NCI-H2171 treated with DMSO at 0.1 percent for 48 hours (cell line): ENCODE measurements at places on chromosomes 1 and 21.

GRCh38 chr1:78617615-78618026 lies 2.6 kb upstream of the IFI44L start:
- DNase-seq = peak; percentile 54

GRCh38 chr1:190068304-190068703 lies 409.4 kb downstream of the BRINP3 start:
- DNase-seq = no peak

GRCh38 chr1:248807067-248807737 lies 18.5 kb downstream of the SH3BP5L start:
- DNase-seq = peak; percentile 3

- DNase-seq = no peak
Measured at GRCh38 chr1:199089393-199090122, 450.7 kb downstream of the PTPRC start.

DNA sequence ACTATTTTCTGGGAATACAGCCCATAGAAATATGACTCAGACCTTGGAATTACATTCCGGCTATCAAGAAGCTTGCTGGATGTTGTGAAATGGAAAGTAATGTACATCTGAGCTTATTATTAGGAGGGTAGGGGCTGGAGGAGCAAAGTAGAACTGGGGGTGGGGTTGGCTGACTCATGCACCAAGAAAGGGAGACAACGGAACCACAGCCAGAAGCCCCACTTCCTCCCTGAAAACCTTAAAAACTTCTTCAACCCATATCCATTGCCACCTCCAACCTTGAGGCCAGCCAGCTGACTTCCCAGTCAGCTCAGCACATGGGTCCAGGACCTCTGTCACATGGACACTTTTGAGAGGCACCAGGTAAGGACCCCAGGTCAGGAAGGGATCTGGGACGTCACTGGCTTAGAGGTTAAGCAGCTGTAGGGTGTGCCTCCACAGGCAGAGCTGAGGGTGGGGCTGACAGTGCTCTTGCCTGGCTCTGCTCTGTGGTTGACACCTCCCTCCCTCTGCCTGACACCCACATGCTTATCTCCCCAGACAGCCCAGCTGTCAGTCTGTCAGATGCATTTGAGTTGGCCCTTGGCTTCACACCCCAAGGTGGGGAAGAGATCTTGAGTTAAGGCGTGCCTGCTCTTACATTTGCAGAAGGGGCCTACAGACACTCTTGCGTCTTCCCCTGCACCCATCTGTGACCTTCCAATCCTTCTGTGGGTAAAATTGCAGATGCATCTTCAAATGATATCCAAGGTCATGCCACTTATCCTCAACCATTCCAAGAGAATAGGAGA lies 5.7 kb upstream of the ZNF683 start:
- no peak for DNase-seq

DNA sequence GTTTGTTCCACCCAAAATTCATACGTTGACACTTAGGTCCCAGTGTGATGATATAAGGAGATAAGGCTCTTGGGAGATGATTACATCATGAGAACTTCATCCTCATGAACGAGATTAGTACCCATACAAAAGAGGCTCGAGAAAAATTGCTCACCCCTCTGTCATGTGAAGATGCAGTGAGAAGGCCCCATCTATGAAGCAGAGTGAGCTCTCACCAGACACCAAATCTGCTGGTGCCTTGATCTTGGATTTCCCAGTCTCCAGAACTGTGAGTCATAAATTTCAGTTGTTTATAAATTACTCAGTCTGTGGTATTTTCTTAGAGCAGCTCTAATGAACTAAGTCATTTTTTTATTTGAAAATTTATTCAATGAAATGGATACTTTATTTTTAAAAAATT lies 42.6 kb upstream of the USP25 start:
- DNase-seq = no peak

DNA sequence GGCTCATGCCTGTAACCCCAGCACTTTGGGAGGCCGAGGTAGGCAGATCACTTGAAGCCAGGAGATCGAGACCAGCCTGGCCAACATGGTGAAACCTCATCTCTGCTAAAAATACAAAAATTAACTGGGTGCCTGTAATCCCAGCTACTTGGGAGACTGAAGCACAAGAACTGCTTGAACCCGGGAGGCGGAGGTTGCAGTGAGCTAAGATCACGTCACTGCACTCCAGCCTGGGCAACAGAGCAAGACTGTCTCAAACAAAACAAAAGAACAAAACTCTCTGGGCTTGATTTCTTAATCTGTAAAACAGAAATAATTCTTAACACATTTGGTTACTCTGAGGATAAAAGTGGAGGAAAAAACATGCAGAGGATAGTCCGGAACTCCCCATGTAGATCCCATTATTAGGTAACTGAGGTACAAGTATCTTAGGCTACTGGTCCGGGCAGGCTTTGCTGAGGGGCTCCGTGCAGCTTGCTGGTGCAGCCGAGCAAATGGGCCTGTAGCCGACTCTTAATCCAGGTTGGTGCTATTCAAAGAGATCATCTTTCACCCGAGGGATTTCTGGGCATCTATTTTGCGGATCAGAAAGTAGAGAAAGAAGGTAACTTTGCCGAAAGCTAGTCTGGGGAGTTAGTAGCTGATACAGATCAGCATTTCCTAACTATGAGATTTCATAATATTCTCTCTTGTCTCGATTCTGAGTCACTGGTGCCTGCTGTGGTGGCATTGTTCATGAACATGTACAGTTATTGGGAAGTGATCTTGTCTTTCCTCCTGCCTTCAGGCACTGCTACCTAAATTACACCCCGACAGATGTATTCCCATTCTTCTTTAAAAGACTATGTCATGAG lies 56.8 kb downstream of the NFIA start:
- peak; percentile 79 for DNase-seq

GRCh38 chr21:17446737-17447136 lies 66.1 kb upstream of the CXADR start:
- DNase-seq = no peak

- DNase-seq = no peak
Measured at GRCh38 chr1:208268541-208269337, 24.6 kb upstream of the PLXNA2 start.

DNA sequence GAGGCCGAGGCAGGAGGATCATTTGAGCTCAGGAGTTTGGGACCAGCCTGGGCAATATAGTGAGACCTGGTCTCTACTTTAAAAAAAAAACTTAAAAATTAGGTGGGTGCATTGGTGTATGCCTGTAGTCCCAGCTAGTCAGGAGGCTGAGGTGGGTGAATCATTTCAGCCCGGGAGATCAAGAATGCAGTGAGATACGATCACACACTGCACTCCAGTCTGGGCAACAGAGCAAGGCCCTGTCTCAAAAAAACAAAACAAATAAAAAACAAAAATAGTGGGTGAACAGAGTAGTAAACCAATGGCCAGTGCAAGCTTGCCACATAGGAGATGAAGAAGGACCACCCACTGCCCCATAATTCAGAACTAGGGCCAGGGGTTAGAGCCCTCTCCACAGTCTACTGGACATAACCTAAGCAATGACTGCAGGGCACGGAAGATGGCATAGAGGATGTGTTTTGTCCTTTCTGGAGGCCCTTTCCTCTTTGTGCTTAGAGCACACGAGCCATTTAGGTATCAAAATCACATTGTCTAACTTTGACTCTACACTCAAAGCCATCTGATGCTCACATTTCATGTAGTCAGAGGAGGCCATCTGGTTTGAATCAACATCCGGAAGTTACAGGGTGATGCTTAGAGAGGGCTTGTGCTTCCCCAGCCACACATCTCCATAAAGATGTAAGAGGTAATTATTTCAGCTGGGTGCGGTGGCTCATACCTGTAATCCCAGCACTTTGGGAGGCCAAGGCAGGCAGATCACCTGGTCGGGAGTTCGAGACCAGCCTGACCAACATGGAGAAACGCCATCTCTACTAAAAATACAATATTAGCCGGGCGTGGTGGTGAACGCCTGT lies 12.6 kb downstream of the CD2 start:
- DNase-seq = peak; percentile 47

GRCh38 chr1:178875936-178876335 lies 5.1 kb upstream of the ANGPTL1 start:
- no peak for DNase-seq

GRCh38 chr1:95679262-95679661 lies 445.3 kb downstream of the RWDD3 start:
- peak; percentile 0 for DNase-seq

DNA sequence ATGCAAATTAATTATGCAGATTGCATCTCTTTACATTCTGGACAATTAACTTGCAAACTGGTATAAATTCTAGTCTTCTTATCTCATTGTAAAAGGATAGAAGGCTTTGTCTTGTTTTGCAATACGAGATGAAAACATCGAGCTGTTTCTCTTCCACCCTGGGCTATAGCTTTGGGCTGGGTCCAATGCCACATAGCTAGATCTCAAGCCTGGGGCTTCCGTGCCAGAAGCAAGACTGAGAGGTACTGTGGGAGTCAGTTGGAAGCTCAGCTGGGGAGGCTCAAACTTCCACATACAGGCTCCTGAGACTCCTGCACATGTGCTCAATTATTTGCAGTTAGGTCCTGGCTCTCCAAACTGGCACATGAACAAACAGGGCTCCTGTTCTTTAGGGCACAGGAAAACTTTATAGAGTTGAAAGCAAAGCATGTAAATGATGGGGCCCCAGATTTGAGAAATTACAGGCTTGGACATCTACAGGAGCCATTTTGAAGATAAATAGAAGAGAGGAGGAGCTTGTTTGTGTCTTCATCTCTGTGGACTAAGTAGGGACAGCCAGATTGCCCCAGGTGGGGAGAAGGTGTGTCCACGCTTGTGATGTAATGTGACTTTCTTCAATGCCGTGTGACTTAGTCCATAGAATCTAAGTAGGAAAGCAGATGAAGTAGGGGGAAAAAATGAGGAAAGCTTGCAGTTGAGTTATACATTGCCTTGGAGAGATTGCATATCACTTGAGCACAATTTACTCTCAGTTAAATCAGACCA lies 65.9 kb upstream of the SIPA1L2 start:
- DNase-seq = no peak

GRCh38 chr1:94463765-94464330 lies 45.7 kb downstream of the ABCD3 start:
- peak; percentile 8 for DNase-seq

DNA sequence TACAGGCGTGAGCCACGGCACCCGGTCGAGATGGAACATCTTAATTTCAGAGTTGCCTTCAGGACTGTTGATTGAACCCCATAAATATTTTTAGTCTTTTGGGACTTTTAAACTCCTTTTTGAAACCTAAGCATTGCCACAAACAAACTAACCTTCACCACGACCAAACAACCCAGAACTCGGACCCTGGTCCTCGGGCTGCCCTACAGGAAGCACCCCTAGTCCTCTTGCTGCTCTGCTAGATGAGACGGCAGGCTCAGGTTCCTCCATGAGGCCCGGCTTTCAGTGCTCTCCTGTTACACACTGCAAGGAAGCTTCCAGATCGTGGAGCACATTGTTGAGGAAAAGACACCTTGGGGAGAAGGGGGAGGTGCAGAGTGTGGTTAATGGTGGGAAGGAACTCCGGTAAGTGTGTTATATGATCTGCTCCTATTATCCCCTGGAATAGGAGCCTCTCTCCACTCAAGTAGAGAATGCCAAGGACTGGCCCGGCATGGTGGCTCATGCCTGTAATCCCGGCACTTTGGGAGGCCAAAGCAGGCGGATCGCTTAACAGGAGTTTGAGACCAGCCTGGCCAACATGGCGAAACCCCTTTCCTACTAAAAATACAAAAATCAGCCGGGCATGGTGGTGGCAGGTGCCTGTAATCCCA lies 5.7 kb downstream of the EPHX1 start:
- DNase-seq = peak; percentile 83

DNA sequence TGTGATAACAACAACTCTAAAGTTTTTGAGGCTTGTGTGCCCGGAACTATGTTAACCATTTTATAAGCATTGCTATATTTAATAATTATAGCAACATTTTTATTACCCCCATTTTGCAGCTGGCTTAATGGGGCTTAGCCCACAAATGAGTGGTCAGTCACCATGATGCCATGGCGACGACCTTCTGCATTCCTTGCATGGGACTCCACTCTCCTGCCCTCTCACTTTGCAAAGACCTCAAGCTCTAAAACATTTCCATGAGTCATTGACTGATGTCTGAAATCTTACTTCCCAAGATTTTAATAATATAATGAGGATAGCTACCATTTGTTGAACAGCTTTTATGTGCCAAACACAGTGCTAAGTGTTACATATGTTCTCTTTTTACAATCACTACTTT lies 15.4 kb downstream of the NGF start:
- DNase-seq = no peak

DNA sequence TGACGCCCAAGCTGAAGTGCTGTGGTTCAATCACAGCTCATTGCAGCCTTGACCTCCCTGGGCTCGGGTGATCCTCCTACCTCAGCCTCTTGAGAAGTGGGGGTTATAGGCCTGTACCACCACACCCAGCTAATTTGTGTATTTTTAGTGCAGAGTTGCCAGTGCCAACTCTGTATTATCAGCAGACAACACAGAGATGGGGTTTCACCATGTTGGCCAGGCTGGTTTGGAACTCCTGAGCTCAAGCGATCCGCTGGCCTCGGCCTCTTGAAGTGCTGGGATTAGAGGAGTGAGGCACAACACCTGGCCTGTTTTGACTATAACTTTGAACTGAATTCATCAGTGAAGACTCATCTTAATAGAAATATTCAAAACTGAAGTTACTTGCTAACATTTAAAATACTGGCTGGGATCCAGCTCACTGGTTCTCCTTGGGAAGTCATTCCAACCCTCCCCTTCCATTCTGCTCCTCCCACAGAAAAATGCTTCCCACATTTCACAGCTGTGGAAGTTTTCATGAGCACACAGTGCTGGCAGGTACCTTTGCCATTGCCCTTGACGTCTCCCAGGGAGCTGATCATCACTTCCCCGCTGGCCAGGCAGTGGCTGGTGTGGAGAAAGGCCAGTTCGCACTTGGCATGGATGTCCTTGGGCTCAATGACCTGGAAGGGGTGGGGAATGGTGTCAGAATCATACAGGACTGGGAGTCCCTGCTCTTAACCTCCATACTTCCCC lies 4.7 kb downstream of the SELENBP1 start:
- DNase-seq = no peak

GRCh38 chr1:226696547-226696946 lies 42.5 kb downstream of the ITPKB start:
- DNase-seq = no peak

- DNase-seq = no peak
Measured at GRCh38 chr1:214216779-214217178, 64.2 kb upstream of the SMYD2 start.

DNA sequence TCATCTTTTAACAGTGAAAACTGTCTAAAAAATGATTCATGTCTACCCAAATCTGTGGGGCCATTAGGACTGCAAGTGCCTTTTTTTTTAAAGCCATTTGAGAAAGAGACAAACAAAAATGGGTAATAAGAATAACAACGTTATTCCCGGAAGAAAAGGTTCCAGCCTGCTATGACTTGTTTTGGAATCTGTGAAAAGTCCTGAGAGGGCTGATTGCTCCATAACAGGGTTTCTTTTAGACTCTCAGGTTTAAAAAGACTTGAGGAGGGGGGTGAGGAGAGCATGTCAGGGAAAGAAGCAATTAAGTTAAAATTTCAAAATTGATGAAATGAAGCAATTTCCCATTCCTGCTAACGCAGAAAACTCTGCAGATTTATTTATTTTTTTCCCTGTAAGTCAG lies 56.4 kb downstream of the CACHD1 start:
- no peak for DNase-seq

DNA sequence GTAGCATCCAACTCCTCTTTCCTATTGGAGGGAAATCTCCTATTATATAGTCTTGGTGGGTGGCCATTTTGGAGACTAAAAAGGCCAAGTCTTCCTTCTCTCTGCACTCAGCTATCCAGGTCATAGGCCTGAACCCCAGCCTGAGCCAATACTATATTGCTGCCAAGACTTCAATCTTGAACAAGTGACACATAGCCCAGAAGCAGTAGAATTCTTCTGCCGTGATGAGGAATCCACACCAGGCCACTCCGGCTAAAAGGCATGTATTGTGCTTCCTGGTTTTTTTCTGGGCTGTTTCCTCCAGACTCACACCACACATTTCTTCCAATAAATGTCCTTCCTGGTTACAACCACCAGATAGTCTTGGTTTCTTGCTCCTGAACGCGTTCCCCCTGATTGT lies 43.0 kb downstream of the ATF3 start:
- DNase-seq = no peak
